ENCODE measurements at places on chromosomes 1 and 21. TPM values are rescaled to one million over a fixed set of nuclear protein-coding genes. Genes with fewer than 3 reads are reported as not detected.

FNDC10 gene
- 8.7 TPM for total RNA-seq

STUM gene
- not detected for total RNA-seq

- peak; percentile 25 for DNase-seq
These were observed 68.5 kb upstream of the GADD45A start for GRCh38 chr1:67616394-67616985.

MX2 gene
- 8.6 TPM for total RNA-seq

- peak; percentile 35 for DNase-seq
These were observed 11.0 kb upstream of the LDLRAD2 start for GRCh38 chr1:21801100-21801499.

SEMA4A gene
- 0.66 TPM for total RNA-seq

OR2T6 gene
- not detected for total RNA-seq

GRCh38 chr1:119428991-119429390, 14.0 kb downstream of the HSD3B2 start:
- DNase-seq = no peak

CFH gene
- 32.3 TPM for total RNA-seq

DNA sequence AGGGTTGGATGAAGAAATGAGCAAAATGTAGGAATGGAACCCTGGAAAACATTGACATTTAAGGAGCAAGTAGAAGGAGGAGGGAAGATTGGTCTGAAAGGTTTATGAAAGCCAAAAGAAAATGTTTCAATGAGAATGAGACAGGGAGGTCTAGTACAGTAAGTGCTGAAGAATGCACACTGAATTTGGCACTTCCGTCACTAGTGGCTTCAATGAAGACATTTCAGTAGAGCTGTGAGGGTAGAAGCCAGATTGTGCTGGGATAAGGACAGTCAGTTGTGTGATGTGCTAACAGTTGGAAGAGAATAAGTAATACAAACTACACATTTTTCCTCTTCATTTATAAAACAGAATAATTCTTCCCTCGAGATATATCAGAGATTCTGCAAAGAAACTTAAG, 17.1 kb downstream of the THEM4 start:
- DNase-seq = peak; percentile 79

GRCh38 chr1:171646249-171646560, 6.3 kb downstream of the MYOC start:
- no peak for DNase-seq

DNA sequence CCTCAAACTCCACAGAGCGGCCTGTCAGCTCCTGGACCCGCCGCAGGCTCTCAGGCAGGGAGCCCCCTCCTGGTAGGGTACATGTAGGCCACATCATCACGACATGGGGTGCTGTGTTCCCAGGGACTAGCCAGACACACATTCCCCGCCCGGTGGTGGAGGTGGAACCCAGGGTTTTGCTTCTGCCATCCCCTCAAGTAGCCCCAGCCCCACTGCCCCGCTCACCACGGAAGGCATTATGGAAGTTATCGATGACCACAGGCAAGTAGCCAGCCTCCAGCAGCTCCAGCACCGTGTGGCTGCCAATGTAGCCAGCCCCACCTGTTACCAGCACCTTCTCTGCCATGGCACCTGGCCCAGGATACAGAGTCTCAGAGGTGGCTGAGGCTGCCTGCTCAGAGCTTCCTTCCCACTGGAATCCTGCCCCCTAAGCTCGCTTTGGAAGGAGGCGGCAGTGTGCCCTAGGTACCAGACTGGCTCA, 1.9 kb downstream of the GALE start:
- DNase-seq = no peak

DNAJC6 gene
- 8.9 TPM for total RNA-seq

DNA sequence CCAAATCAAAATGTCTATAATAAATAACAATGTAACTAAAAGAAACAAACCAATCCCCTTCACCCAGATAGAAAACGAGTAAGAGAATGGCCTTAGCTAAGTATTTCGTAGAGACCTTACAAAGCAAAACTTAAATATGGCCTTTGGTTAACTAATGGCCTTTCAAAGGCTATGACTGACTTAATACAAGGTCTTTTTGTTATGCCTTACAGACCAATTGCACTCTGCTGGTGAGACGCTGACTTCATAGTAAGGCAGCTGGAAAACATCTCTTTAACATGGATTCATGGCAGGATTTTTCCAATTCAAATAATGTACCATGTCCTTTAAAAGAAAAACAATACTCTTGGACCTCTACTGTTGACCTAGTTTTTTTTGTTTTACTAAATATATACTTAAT, 15.8 kb upstream of the TBCE start:
- DNase-seq = no peak

GRCh38 chr1:41709873-41710272, 208.8 kb downstream of the HIVEP3 start:
- no peak for DNase-seq

Data from astrocyte (in vitro differentiated cells and primary cell).